ENCODE measurements at places on chromosomes 2 and 18.

DNA sequence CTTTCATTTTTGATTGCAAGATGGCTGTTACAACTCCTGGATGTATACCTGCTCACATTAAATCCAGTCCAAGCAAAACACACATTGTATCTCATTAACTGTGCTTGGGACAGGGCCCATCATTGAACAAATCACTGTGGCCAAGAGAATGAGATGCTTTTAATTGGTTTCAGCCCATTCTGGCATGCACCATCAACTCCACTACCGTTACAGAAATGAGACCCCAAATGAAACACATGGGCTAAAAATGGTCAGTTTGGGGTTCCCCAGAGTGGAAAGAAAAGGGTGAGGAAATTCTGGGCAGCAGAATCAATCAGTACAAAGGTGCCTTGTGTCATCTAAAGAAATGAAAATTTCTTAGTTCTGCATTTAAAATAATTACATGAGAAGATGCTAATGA lies 52.7 kb downstream of the FAM171B start:
- no peak for DNase-seq

- DNase-seq = no peak
Measured at GRCh38 chr2:146246736-146247523, 1597.9 kb upstream of the ACVR2A start.

DNA sequence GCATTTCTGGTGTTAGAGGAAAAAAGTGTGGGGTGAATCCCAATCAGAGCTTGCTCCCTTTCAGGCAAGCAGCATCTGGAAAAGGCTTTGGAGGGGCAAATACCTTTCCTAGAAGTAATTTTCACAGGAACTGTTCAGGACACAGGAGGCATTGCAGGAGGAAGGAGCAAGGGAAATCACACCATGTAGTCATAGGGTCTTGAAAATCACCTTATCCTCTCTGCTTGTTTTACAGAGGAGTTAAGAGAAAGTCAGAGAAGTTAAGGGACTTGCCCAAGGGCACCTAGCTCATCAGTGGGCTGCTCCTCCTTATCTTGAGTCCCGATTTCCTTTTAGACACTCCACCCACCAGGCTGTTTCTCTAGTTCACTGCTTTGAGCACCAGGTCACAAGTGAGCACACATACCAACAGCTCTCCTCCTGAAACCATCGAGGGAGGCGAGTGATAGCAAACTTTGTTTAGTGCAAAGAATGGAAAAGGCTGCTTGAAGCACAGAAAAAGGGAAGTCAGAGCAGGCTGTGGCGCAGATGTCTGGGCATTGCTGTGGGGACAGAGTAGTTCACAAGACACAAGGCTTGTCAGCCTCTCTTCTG lies 89.2 kb upstream of the CXCR4 start:
- DNase-seq = no peak

GRCh38 chr2:223457301-223457700 lies 144.9 kb downstream of the SCG2 start:
- no peak for DNase-seq

DNA sequence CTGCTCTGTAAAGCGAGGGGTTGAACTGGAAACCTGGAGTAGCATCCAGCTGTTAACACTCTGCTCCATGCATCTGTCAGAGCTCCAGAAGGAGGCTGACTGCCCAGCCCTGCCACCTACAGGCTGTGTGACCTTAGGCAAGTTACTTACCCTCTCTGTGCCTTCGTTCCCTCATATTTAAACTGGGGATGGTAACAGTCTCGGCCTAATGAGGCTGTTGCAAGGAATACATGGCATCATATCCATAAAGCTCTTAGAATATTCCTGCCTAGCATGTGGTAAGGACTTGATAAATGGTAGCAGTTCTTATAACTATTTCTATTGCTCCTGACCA lies 80.6 kb downstream of the LRRFIP1 start:
- DNase-seq = no peak

- DNase-seq = no peak
Measured at GRCh38 chr2:44799754-44800153, 141.7 kb upstream of the SIX3 start.

- DNase-seq = no peak
Measured at GRCh38 chr2:102425441-102426132, 2.6 kb downstream of the IL18RAP start.

- DNase-seq = no peak
Measured at GRCh38 chr2:25041307-25041927, 459 bp upstream of the EFR3B start.

- no peak for DNase-seq
Measured at GRCh38 chr2:64617631-64618151, 36.0 kb downstream of the SERTAD2 start.

DNA sequence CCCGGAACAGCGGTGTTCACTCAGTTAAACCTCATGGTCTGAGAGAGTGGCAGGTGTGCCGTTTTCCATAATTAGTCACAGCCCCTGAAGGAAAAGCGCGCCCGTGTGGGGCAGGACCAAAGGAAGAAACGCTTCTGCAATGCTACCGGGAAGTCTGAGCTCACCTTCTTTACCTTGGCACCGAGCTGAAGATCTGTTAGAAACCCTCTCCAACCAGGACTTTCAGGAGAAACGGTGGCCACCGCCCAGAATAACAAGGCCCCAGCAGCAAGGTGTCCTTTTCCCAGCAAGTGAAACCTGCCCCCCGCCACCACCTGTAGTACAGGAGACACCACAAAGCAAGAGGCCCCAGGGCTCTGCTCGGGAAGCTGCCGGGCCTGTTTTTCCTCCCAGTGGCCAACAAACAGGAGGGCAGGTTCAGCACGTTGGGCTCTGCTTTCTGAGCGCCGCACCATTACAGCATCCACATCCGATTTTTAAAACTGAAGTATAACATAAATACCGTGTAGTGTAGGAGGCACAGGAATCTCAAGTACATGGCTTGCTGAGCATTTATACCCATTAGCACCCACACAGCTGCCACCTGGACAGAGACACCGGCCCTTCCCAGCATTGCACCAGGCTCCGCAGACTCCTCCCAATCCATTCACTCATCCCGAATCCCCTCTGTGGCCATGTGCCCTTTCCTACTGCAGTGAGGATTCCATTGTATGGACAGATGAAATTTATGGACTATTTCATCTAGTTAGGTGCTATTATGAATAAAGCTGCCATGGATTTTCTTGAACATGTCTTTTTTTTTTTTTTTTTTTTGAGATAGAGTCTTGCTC lies 121.8 kb upstream of the RIOK3 start:
- DNase-seq = no peak
